Left renal cortex interstitium (tissue), 4 donors: ENCODE measurements at places on chromosomes 16 and 17. TPM values are rescaled to one million over a fixed set of nuclear protein-coding genes. Genes with fewer than 3 reads are reported as not detected.

Gene NPB
- 0.39 TPM for polyA plus RNA-seq

Gene ABCC3
- polyA plus RNA-seq: 11.2 TPM

Gene PRR29
- polyA plus RNA-seq: 3.6 TPM

Gene TPPP3
- polyA plus RNA-seq: 79.1 TPM

Gene RAB26
- polyA plus RNA-seq: 2.5 TPM

Gene ZNF785
- 17.5 TPM for polyA plus RNA-seq

Gene TBC1D26
- 0.92 TPM for polyA plus RNA-seq

Gene NACA2
- 3.0 TPM for polyA plus RNA-seq

Gene IKZF3
- polyA plus RNA-seq: 0.26 TPM

Gene SPATA22
- polyA plus RNA-seq: 1.4 TPM

DNA sequence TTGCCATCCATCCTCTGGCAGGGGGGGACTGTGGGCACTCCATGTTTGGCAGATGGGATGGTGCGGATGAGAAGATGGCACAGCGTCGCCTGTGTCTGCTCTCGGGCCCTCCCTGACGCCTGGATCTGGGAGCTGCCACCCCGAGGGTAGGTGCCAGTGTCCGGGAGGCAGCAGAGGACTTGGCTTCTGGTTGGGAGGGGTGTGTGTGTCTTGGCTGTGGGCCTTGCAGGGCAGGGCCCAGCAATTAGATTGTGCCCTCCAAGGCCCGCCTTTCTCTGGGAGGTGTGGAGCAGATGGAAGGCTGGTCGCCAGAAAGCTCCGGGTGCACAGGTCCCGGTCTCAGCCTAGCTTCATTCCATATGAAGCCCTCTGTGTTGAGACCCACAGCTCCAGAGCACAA, 1.4 kb downstream of the RAP1GAP2 start:
- no peak for DNase-seq

DNA sequence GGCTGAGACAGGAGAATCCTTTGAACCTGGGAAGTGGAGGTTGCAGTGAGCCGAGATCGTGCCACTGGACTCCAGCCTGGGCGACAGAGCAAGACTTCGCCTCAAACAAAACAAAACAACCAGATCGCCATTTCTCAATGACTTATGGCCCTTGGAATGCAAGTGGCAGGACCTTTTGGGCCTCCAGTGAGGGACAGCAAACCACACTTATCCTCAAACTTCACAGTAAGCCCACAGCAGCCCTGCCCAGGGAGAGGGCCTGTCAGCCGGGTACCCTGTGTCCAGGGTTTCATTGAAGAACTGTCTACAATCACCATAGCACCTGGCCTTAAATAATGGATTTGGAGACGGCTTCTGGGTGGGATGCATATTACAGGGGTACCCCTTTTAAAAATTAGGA, 11.7 kb downstream of the TRAF4 start:
- no peak for DNase-seq

GRCh38 chr17:12229335-12229734, 208.7 kb downstream of the MAP2K4 start:
- DNase-seq: no peak

GRCh38 chr17:34675605-34676004, 96.2 kb downstream of the TMEM132E start:
- no peak for DNase-seq

DNA sequence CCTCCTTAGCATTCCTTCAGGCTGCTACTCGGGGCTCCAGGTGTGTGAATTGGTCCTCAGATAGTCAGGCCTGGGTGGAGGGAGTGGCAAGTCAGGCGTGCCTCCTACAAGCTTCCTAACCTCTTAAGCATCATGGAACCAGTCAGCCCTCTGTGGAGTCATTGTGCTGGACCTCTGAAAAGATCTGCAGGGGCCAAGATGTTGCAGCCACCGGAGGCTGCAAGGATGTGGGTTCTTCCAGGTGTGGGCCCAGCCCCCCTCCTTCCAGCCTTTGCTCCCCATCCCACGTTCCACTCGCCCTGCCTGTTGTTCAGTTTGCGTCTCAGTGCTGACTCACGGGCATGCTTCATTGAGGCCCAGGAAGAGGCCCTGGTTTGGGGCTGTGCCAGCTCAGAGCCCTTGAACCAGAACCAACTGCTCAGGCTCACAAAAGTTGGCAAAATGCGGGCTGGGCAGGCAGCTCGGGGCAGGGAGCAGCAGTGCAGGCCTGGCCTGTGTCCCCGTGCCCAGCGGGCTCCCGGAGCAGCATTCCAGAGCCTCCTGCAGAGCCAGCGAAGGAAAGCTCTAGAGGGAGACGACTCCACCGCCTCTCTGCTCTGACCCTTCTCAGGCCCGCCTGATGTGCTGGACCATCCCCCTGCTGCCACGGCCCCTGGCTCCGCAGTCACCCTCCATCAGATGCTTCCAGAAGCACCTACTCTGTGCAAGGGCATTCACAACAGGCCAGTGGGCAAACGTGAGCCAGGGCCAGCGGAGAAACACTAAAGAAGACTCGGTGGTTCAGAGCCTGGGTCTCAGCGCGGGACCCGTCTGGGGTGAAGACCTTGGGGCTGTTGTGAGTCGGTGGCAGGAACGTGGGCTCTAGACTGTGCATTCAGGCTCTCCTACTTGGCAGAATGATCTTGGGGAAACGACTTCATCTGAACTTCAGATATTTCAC, 7.5 kb downstream of the LDHD start:
- DNase-seq: peak; percentile 61

DNA sequence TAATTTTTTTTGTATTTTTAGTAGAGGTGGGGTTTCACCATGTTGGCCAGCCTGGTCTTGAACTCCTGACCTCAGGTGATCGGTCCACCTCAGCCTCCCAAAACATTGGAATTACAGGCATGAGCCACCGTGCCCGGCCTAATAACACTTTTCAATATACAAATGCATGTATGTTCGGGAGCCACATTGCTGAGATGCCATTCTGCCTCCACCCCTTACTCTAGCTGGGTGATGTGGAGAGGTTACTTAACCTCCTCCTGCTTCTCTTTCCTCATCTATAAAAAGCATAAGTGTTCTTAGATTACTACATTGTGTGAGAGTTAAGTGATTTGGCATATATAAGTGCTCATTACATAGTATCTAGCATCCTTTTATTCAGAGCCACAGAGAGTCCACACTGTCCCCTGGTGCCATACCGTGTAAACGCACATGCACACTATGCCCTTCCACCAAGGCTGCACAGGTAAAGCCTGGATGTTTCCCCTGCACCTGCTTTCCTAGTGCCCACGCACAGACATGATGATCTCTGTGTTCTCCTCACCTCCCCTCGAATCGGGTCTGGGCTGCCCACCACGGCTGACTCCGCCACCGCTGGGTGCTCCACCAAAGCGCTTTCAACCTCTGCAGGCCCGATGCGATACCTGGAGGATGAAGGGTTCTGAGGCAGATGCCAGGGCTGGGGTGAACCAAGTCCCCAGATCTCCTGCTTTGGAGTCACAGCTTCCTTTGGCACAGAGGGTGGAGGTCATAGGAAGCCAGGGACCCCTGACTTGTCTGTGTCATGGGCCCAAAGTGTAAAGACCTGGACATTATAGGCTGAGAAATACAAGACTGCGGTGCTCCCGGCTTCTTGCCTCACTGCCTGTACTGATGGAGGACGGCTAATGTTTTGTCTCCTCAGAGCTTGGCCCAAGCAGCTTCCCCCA, 49.0 kb upstream of the ACSM2B start:
- no peak for DNase-seq

DNA sequence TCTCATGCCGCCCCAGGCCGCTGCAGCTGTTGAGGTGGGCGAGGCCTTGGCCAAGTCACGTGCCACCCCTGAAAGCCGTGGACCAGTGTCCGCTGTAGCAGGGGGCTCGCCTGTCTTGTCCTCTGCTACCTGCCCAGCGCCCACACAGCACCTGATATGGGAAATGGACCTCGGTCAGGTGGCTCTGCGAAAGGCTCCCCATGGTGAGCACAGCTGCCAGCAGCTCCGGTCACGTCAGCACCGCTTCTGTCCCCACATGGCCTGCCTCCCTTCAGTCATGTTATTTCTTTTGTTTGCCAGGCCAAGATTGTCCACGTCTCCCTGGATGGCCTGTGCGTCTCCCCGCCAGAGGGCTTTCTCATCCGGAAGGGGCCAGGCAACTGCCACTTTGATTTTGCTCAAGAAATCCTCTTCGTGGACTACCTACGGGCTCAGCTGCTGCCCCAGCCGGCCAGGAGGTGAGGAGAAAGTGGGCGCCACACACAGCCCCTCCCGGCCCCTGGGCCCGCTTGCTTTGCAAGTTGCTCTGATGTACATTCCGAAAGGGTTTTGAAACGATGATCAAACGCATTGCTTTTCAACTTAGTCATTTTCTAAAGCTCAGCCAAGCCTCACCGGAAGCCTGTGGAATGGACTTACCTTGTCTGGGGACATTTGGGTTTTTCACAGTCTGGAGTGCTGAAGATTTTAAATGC, 219.8 kb downstream of the KATNIP start:
- DNase-seq: peak; percentile 14

DNA sequence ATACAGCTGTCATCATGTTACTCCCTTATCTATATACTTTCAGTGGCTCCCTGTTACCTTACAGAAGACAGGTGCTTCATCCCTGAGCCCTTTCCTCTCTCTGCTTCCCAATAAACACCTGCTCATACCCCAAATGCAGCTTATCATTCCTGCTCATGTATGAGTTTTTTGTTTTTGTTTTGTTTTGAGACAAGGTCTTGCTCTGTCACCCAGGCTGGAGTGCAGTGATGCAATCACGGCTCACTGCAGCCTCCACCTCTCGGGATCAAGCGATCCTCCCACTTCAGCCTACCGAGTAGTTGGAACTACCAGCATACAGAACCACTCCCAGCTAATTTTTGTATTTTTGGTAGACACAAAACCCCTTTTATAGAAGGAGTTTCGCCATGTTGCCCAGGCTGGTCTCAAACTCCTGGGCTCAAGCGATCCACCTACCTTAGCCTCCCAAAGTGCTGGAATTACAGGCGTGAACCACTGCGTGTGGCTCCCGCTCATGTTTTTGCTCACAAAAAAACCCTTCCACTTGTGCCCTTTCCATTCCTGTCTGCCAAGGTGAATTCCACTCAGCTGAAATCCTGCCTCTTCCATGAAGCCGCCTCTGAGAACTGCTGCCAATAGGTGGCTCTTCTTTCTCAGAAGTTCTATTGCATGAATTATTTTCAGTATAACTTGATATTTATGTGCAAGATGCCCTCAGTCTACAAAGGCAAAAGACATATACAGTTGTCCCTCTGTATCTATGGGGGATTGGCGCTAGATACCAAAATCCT, 7.9 kb upstream of the RNF157 start:
- no peak for DNase-seq

DNA sequence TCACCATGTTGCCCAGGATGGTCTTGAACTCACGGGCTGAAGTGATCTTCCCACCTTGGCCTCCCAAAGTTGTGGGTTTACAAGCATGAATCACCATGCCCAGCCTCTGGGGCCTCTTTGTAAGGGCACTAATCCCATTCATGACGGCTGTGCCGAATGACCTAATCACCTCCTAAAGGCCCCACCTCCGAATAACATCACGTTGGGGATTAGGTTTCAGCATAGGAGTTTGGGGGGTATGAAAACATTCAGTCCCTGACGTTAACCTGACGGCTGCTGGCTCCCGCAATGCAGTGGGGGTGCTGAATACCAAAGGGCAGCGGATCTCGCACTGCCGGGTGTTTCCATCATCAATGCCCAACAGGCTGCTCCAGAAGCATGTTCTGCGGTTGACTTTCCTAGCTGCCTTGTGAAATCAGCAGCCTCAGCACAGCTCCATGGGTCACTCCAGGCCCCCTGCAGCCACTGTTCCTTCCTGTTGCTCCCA, 120.8 kb upstream of the SEC14L1 start:
- DNase-seq: no peak

DNA sequence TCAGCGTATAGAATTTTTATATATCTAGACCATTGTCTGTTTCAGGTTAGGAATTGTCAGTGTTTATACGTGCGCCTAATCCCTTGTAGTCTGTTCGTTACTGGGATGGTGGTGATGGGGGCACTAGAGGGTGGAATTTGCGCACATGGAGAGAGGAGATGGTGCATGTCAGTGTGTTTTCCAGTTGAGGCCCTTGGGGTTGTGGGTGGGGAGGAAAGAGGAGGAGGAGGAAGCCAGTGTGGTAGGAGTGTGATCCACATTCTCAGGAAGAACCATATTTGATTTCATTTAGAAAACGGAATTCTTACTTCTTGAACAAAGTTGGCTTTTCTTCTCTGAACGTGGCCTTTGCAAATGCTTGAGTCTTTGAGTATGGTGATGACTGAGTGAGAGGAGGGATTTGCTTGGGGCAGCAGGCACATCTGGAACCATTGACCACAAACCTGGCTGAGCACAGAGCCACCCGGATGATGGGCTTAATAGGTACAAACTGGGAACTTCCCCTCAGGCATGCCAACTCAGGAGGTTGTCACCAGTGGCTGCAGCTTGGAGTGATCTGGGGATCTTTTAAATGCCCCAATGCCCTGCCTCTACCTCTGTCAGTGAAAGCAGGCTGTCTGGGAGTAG, 98.9 kb downstream of the PRKCB start:
- no peak for DNase-seq

DNA sequence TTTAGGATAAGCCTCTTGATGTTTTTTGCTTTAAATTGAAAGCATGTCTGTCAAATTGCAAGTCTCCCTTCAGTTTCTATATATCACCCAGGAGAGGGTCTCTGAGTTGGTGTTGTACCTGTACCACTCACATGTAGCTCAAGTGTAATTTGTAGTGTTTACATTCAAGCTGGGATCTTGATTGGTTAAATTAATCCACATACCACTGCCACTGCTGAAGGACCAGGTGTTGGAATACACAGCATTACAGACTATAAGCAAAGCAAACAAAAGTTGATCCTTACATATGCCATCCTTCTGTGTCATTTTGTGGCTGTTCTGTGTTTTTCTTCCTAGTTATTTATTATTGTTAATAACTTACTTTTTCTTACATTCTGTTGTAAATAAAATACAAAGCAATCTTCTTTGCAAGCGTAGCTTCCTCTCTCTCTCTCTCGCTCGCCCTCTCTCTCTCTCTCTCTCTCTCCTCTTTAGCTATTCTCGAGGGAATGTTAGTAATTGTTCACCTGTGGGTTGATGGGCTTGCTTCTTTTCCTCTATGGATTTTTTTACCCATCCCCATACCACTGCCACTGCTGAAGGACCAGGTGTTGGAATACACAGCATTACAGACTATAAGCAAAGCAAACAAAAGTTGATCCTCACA, 20.8 kb upstream of the NOL11 start:
- no peak for DNase-seq

DNA sequence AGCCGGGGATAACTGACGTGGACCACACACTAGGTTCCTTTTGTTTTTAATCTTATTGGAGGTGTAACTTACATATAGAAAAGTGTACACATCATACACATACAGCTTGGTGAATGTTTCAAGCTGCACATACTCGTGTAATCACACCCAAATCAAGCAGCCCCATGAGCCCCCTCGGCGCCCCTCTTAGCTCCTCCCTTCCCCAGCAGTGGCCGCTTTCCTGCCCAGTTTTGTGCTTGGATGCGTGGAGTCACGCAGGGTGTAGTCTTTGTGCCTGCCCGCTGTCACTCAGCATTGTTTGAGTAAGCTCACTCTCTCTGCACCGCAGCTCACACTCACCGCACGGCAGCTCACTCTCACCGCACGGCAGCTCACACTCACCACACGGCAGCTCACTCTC, 151.7 kb upstream of the CHMP6 start:
- DNase-seq: no peak

GRCh38 chr16:30837904-30838303, 50.9 kb upstream of the ZNF629 start:
- DNase-seq: no peak
